Hematopoietic multipotent progenitor cell treated with erythropoietin and hydrocortisone succinate and interleukin-3 and kit ligand, for 4 days (in vitro differentiated cells): ENCODE measurements at places on chromosomes 2 and 18.

- DNase-seq = no peak
Measured at GRCh38 chr2:8753609-8754008, 71.8 kb downstream of the ID2 start.

GRCh38 chr2:73307720-73308119 is 14.4 kb upstream of the EGR4 start:
- no peak for DNase-seq

GRCh38 chr2:167860082-167860481 is 387.3 kb downstream of the STK39 start:
- DNase-seq = no peak

DNA sequence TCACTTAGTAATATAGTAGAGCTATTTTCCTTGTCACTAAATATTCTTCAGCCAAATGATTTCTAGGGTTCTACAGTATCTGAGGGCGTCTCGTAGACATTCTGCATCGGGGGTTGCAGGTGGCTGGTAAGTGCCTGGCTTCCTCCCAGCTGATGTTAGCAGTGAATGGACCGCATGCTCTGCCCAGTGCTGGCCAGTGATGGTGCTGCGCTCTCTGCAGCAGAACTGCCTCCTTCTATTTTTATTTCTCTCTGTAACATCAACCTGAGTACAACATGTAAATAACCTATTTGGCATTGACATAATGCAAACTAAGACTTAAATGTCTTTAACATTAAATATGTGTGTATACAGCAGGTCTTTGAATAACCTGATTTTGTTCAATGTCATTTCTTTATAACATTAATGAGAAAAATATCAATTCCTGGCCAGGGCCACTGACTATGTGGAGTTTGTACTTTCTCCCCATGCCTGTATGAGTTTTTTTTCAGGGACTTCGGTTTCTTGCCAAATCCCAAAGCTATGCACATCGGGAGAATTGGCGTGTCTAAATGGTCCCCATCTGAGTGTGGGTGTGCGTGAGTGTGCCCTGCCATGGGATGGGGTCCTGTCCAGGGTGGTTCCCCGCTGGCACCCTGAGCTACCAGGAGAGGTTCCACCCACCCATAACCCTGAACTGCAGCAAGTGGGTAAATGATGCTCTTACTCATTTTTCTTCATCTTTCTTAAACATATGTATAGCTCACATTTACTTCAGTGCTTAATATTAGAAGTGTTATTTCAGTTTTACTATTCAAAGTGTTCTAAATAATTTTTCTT is 278.2 kb upstream of the EPAS1 start:
- DNase-seq = no peak

- no peak for DNase-seq
Measured at GRCh38 chr2:3741867-3742602, 38.7 kb downstream of the DCDC2C start.

- no peak for DNase-seq
Measured at GRCh38 chr18:53152476-53152875, 812.5 kb downstream of the DCC start.

DNA sequence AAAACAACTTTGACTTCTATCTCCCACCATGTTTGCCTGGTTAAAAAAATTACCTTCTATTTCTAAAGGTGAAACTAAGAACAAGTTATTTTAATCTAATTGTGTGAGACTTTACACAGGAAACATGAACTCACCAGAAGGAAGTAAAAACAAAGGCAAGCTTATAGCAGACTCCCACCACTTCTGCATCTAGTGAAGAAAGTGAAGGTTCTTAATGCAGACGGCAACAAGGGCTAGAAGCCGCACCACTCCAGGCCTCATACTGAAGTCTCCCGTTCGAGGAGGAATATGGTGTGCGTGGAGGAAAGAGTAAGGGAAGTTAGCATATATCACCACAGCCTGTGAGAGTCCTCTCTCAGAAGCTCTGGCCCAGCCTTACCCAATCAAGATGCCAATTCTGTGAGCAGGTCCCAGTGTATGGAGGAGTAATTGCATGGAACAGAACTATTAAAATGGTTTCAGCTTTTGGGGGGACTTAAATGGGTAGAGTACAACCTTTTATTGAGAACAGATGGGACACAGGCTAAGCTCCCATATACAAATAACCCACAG is 958.7 kb downstream of the BCL11A start:
- peak; percentile 41 for DNase-seq

DNA sequence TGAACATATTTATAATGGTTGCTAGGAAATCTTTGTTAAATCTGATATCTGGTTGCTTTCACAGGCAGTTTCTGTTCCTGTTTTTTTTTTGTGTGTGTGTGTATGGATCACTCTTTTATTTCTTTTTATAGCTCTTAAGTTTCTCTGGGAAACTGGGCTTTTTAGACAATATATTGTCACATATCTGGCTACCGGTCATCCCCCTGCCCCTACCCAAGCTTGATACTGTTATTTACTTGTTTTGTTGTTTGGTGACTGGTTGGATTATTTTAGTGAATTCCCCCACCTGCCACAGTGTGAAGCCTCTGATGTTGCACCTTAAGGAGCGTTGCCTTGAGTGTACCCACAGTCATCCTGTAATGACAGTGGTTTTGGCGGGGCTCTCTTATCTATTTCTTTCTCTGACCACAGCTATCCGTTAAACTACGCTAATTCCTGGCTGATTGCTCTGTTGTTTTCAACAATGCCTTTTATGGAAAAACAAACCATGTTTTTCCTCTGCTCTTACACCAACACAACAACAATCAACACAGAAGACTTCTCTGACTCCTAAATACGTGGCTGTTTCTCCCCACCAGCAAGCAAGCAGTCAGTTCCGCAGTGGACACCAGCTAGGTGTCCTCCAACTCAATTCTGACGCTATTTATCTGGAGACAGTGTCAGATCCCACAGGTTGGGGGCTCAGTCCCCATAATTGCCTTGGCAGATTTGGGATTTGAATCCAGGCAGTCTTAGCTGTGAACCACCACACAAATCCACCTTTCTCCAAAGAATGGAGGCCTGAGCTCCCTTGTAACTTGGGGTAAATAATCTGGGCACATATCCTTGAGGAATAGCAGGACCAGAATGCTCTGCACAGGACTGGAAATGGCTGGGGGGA is 10.9 kb downstream of the GNLY start:
- peak; percentile 80 for DNase-seq

- no peak for DNase-seq
Measured at GRCh38 chr2:238655198-238655860, 192.6 kb upstream of the TWIST2 start.

- DNase-seq = no peak
Measured at GRCh38 chr18:22412176-22412911, 5.4 kb downstream of the CTAGE1 start.

DNA sequence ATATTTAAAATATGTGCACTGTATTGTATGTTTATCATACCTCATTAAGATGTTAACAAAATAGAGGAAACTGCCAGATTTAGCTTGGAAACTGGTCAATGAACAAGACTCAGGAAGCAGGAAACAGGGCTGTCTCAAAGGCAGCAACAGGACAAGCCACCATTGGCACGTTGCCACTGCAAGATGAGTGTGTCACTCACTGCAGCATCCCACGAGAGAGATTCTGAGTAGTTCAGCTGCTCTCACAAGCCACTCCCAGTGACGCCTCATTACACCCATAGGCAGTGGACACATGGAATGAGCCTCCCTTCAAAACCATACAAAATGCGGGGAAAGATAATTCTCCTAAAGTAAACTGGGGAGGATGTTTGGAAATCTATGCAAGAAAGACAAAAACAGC is 181.9 kb upstream of the DLGAP1 start:
- no peak for DNase-seq

DNA sequence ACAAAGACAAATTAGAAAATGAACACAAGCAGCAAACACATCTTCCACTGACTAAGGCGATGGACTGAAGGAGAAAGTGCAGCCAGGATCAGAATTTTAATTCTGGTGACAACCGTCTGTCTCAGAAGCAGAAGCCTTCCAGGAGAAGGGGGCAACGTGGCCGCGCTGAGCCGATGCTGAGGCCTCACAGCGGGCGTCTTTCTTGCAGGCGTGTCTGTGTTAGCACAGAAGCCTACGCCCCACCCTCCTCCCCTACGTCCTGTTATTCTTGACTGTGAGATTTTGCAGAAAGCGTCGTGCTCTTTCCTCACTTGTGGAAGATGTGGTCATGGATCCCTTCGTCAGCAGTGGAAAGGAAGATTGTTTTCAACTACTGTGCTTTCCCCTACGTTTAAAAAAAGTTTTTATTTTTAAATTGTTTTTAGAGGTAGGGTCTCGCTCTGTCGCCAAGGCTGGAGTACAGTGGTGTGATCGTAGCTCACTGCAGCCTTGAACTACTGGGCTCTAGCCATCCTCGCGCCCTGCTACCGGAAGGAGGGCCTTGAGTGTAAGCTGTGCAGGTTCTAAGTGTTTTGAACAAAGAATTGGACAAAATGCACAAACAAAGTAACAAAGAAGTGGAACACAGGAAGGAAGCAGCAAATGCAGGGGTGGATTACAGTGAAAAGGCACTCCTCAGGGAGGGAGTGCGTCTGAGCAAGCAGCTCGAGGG is 422.0 kb downstream of the GALR1 start:
- peak; percentile 5 for DNase-seq

GRCh38 chr2:38505779-38506178 is 96.9 kb downstream of the HNRNPLL start:
- no peak for DNase-seq

- no peak for DNase-seq
Measured at GRCh38 chr2:60825666-60826065, 55.7 kb upstream of the REL start.

DNA sequence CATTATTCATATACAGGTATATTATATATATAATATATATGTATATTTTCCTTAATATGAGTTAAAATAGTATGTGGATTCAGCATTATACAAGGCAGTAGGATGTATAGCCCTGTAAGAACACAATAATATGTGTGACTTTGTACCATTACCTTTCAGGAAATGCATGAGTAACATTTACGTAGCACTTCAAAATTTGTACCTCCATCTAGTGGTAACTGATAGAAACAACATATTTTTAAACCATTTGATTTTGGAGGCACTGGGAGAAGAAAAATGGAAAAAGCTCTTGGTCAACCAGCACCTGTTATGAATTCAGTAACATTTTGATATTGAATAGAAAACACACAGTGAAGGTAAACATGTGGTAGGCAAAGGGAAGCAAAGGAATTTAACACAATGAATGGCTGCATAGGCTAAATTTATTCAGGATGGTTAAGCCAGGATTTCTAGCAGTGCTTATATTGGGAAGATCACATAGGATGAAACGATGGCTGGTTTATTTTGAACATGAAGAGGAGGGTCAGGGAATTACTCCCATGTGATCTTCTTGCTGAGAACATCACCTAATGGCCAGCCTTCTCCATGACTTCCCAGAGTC is 565.5 kb downstream of the CCDC85A start:
- peak; percentile 49 for DNase-seq

DNA sequence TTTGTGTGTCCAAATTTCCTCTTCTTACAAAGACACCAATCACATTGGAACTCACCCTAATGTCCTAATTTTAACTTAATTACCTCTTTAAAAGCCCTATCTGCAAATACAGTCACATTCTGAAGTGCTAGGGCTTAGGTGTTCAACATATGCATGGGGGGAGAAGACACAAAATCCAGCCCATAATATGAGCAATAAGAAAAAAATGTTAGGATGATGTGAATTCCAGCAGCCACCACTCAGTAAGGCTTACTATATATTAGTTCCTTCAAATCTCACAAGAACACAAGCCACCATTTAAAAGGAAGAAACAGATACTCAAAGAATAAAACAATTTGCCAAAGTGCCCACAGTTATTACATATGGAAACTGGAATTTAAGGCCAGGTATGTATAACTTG is 285.7 kb downstream of the EPHA4 start:
- no peak for DNase-seq

GRCh38 chr2:28488858-28489575 is 6.8 kb upstream of the PLB1 start:
- no peak for DNase-seq

GRCh38 chr2:228938629-228939028 is 332.5 kb downstream of the PID1 start:
- DNase-seq = no peak

GRCh38 chr2:126932966-126933710 is 34.4 kb downstream of the TEX51 start:
- DNase-seq = no peak

GRCh38 chr2:120142528-120143219 is 80.5 kb downstream of the TMEM185B start:
- no peak for DNase-seq

DNA sequence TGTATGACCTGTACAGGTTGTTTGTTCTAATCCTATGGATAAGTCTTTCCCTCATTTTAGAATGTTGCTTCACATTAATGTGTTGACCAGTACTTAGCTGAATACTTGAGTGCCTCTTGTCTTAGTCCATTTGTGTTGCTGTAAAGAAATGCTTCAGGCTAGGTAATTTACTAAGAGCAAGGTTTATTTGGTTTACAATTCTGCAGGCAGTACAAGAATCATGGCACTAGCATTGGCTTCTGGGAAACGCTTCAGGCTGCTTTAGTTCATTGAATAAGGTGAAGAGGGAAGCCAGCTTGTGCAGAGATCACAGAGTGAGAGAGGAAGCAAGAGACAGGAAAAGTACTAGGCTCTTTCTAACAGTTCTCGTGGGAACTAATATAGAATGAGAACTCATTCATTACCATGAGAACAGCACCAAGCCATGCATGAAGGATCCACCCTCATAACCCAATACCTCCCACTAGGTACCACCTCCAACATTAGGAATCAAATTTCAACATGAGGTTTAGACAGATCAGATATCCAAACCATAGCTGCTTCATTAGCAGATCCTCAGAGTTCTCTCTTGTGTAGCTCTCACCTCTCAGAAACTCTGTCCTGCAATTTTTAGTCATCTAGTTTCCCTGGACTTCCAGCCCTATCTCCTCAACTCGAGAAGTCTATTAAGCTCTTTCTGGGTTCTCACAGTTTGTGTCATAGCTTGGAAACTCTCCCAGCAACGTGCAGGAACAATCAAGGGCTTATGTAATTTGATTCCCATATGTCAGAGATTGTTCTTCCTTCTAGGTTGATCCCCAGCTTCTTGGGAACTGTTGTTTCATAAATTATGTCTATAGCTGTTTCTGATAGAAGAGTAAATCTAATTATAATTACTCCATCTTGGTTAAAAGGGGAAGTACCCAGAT is 2082.3 kb upstream of the CELF4 start:
- DNase-seq = no peak

GRCh38 chr2:180677200-180677599 is 303.2 kb upstream of the UBE2E3 start:
- DNase-seq = no peak

DNA sequence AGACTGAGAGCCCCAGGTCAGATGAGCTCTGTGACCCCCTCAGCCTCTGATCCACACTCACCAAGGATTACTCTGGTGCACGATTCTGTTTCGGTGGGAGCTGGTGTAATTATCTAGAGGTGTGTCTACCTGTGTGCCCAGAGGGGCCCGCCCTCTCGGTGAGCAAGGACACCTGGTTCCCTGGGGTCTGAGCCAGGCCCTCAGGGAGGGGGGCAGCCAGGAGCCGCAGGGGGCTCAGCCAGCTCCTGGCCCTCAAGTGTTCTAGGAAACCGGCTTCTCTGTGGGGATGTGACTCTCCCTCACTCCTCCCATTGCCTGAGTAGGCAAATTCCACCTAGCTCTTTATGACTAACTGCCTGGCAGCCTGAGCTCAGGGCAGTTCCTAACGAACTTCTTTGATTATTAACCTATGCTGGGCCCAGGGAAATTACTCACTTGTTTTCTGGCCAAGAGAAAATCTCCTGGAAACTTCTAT is 17.4 kb downstream of the AGAP1 start:
- DNase-seq = no peak

GRCh38 chr2:227610123-227610522 is 4.5 kb downstream of the SCYGR3 start:
- DNase-seq = no peak

- DNase-seq = no peak
Measured at GRCh38 chr2:232744963-232745362, 31.4 kb downstream of the KCNJ13 start.
